ENCODE measurements at places on chromosomes 3 and 15.

DNA sequence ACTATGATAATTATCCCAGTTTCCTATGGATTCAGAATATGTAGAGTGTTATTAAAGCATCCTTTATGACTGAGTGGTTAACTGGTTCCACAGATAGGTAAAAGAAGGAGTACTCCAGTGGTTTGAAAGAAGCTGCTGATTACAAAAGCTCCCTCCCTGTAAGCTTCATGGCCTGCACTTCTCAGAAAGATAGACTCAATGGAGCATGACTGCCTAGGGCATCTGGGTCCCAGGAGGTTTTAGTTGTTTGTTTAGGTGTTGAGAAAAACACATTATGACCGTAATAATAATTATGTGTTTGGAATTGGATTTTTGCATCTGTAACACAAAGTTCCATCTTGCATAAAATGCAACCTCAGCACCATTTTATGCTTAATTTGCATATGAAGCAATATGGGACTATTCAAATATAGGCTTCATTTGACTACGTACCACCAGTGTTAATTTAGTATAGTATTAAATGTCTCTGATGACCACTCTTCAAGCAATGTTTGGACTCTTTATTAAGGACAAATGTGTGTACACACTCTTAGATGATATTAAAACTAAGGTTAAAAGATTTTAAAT is 121.1 kb downstream of the ROBO2 start:
- DNase-seq = no peak

DNA sequence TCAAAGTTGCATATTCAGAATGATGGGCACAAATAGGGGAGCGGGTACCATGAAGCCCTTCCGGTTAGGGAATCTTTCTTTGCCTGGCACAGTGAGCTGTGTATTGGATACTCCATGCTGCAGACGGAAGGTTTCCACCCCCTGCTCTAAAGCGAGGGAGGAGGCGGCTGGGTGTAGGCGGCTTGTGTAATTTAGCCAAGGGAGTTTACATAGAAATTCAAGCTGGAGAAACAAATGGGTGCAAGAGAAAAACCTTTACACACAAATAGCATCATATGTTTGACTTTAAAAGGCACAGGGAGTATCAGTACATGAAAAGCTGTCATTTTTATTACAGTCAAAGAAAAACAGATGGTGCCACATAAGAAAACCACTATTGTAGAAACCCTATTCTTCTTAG is 59.3 kb upstream of the ADCY5 start:
- DNase-seq = no peak

DNA sequence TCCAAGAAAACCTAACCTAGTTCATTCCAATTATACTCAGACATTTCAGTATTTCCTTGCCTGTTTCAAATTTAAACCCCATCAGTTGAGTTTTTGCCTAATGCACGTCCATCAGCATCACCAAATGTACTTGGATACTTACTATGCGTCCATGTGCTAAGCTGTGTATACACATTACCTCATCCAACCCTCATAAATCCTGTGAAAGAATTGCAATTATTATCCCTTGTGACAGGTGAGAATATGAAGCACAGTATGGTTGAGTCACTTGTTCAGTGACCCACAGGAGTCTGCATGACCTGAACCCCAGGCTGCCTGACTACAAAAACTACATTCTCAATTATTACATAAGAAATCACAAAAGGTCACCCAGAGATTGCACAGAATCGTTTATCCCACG is 2.5 kb downstream of the OR5K2 start:
- DNase-seq = no peak

DNA sequence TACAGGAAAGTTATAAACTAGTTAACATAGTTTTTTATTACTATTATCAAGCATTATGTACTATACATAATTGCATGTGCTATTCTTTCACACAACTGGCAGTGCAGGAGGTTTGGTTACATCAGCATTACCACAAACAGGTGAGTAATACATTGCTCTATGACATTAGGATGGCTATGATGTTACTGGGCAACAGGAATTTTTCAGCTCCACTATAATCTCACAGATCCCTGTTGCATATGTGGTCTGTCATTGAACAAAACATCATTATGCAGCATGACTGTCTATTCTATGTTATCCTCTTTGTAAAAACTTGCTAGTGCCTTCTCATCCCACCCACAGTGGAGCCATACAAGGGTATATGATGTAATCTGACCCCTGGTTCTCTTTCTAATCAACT is 36.5 kb upstream of the PDZRN3 start:
- no peak for DNase-seq

GRCh38 chr3:45842851-45843625 is 1.1 kb upstream of the LZTFL1 start:
- no peak for DNase-seq

- no peak for DNase-seq
These were observed 54.9 kb downstream of the CHDH start for GRCh38 chr3:53791317-53791716.

GRCh38 chr15:51089041-51089440 is 5.7 kb downstream of the TNFAIP8L3 start:
- no peak for DNase-seq

- DNase-seq = no peak
These were observed 56.6 kb downstream of the CBLB start for GRCh38 chr3:105812194-105812586.

- no peak for DNase-seq
These were observed 52.9 kb downstream of the EIF4E3 start for GRCh38 chr3:71672340-71672739.

DNA sequence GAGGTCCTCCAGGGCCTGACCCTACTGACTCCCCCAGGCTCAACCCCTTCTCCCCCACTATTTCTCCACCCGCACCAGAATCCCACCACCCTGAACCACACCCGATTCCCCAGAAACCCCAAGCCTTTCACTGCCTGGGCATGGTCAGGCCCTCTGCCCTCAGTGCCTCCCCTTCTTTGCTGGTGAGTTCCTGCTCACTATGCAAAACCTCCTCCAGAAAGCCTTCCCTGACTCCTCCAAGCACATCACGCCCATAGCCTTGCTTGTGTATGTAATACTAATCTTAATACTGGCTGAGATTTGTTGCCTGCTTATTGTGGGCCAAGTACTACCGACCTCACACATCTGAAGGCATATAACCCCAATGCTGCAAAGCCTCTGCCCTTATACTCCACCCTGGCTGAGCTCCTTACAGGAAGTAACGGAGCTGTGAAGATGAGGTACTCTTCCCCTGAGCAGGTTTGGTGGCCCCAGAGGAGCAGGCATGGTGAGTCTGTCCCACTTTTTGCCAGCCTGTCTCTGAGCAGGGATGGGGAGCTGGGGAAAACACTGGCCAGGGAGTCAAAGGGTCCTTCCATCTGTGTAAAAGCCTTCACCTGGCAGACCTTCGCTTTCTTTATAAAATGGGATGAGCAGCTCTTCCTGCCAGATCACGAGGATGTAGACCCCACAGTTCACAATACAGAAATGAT is 9.5 kb downstream of the RAB6B start:
- DNase-seq = no peak

GRCh38 chr15:75416584-75416983 is 34.9 kb downstream of the SIN3A start:
- DNase-seq = no peak

GRCh38 chr3:61679026-61679425 is 117.7 kb downstream of the PTPRG start:
- no peak for DNase-seq

Measured in activated T-cell treated with anti-CD3 and anti-CD28 coated beads, Interleukin-2, amount 50 U/mL, for 24 hours (primary cell).